ENCODE measurements at places on chromosomes 2 and 18.

DNA sequence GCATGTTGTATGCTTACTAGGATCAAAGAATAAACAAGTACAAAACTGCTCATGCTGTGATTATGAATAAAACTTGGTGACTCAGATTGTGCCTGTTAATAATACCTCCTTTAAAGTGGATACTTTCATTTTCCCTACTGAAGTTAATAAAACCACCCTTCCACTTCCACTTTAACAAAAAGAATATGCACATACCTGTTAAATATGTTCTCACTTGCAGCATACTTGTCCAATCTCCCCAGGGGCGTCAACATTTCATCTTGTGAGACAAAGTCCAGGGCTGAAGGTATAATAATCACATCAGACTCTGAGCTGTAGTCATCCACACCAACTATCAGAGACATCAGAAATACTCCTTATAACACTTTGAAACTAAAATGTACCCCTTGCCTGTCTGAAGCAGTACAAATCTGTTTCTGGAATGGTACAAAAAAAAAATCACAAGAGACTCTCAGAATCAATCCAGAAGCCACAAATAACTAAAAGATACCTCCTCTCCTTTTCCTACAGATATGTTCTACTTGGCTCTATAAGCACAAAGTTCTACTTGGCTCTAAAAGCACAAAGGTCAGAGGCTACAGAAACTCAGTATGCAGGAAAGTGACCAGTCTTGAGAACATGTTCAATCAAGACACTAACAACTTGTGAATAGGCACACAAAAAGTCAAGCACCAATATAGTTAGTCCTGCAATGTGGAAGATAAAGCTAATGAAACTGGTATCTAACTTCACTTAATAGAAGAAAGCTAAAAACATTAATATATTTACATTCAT lies 19.3 kb downstream of the PPP4R1 start:
- no peak for DNase-seq

DNA sequence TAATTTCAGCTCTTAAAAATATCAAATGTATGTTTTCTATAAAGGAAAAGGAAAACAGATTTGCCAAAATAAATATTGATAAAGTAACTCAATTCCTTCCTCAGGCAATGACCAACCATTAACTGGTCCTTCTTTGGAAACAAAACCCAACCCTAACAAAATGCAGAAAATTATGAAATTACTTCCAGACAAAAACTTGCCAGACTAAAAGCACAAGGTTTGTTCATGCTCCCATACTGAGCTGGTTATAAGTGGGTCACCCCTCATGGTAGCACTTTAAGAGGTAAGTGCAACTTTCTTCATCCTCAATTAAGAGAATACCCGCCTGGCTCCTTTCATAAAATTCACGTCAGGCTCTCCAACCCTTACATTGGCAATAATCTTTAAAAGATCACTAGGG lies 31.1 kb upstream of the TTC32 start:
- DNase-seq, result no peak

GRCh38 chr2:143261986-143262385 lies 132.8 kb downstream of the ARHGAP15 start:
- no peak for DNase-seq

DNA sequence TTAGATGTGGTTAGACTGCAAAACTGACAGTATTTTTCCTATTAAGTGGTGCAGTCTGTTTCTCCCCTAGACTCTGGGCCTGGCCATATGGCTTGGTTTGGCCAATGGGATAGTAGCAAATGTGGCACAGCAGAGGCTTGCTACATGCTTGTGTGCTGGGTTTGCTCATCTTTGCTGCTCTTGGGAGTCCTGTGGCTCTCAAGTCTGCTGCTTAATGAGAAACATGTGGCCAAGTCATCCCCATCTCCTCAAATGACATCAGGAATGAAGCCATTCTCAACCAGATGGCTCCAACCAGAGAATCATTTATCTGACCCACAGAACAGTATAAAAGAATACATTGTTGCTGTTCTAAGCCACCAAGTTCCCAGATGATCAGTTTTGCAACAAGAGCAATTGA lies 57.1 kb upstream of the PAX3 start:
- no peak for DNase-seq

- DNase-seq, result no peak
Measured at GRCh38 chr2:119430023-119430498, 1.6 kb upstream of the TMEM37 start.

GRCh38 chr2:12549641-12550040 lies 167.1 kb upstream of the TRIB2 start:
- no peak for DNase-seq

DNA sequence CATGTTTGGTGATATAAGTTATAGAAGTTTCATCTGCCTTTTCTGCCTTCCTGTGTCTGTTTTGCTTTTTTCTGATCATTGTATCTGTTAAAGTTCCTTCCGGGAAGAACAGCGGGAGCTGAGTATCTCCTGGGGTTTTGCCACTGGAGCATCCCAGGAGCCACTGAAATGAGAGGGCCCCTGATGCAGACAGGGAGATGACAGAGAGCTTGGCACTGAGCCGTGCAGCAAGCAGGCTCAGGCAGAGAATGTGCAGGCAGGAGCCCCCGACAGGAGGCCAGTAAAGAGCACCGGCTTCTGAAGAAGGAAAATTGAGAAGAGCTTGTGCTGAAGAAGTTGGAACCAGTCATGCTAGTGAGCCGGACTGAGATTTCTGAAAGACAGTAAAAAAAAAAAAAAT lies 137.8 kb downstream of the TDRD15 start:
- DNase-seq, result no peak

- DNase-seq, result peak; percentile 40
Measured at GRCh38 chr2:71685941-71686611, 232.7 kb downstream of the DYSF start.

- DNase-seq, result no peak
Measured at GRCh38 chr18:42583283-42583731, 532.2 kb downstream of the RIT2 start.

GRCh38 chr2:63737081-63737751 lies 104.5 kb upstream of the UGP2 start:
- no peak for DNase-seq

GRCh38 chr18:25042641-25043051 lies 309.3 kb downstream of the ZNF521 start:
- DNase-seq, result no peak

DNA sequence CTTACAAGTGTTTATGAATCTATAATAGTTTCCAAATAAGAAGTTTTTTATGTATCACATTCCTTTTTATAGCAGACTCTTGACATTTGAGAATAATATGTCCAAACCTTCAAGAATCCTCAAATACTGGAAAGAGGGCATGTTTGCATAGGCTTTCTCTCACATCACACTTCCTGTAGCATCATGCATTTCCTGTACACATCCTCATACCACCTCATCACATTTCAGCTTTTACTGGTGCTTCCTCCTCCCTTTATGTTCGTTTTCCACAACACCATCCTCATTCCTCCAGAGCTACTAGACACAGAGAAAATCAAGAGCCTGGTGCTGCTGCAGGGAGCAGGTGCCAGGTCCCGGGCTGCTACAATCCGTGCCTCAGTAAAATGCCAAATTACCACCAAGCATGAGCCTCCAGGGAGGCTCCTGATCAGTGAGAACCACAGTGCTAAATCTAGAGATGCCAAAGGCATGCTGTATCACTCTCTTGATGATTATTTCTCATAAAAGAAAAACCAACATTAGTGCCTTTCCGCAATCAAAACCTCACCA lies 137.7 kb upstream of the CYP1B1 start:
- no peak for DNase-seq

- DNase-seq, result peak; percentile 32
Measured at GRCh38 chr18:79962835-79963657, 1.4 kb upstream of the HSBP1L1 start.

GRCh38 chr18:62460851-62461300 lies 61.9 kb upstream of the ZCCHC2 start:
- no peak for DNase-seq

DNA sequence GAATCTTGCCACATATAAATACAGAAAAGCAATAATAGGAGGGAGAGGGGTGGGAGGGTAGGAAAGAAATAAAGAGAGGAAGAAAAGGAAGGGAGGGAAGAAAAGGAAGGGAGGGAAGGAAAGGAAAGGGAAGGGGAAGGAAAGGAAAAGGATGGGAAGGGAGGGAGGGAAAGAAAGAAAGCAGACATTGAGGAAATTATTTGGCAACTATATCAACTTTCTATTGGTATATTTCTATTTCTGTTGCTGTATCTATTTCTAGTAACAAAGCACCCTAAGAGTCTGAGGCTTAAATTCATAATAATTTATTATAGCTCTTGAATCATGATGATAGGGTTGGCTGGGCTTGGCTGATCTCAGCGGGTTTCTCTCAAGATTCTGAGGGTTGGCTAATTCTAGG lies 648.0 kb downstream of the CCDC85A start:
- no peak for DNase-seq

GRCh38 chr2:240252191-240252871 lies 111.9 kb upstream of the OTOS start:
- peak; percentile 61 for DNase-seq

DNA sequence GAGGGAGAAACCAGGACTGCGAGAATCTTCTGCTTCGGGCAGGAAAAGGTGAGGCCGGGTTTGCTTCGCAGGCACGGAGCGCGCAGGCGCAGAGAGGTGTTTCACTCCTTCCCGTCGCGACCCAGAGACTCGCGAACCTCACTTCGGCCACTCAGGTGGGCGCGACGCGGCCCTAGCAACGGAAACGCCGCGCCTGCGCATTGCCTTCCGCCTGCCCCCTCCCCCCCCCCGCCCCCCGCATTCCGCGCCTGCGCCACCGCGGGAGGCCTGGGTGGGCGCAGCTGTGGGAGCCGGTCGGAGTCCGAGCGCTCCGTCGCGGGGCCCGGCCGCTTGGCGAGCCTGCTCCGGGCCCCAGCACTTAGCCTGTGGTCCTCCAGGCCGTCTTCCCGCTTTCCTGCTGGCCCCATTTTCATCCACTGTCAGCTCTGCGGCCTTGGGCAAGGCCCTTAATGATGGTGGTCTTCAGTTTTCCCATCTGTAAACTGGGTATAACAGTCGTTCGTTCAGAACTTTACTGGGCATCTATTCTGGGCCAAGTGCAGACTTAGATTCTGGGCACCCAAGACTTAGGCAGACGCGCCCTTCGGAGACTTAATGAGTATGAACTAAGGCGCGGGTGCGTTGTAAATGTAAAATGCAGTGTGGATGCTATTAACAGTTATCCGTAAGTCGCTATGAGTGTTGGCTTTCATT lies 62.1 kb upstream of the ACKR3 start:
- peak; percentile 76 for DNase-seq

DNA sequence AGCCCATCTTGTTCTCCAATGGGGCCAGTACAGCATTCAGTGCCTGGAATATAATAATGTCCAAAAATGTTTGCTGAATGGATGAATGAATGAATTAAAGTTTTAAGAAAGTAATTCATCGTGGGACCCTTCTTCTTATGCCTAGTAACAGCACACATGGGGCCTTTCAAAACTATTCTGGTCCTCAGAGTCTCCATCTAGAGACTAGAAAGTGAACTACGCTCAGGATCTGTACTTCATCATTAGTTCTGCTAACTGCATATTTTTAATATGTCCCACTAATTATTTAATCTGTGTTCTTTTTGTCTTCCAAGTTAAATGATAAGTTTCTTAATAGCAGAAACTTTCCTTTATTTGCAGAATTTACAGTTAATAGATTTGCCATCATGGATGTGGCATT lies 172.5 kb downstream of the SMAD2 start:
- no peak for DNase-seq

GRCh38 chr2:150126839-150127238 lies 360.6 kb downstream of the RND3 start:
- no peak for DNase-seq

DNA sequence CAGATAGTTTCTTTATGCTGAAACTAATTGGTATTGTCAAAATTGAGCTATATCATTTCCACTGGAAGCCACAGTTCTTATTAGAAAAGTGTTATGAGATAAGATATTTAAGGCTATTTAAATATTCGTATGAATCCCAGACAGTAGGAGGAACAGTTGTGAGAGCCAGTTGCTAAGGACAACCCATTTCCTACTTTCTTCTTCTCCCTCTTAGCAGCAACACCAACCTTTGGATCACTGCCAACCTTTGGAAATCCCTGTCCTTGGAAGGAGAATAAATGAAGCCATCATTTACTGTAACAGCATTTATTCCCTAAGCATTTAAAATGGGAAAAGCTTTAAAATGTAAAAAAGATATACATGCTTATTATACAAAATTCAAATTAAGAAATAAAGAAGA lies 85.8 kb downstream of the PLCL1 start:
- no peak for DNase-seq

DNA sequence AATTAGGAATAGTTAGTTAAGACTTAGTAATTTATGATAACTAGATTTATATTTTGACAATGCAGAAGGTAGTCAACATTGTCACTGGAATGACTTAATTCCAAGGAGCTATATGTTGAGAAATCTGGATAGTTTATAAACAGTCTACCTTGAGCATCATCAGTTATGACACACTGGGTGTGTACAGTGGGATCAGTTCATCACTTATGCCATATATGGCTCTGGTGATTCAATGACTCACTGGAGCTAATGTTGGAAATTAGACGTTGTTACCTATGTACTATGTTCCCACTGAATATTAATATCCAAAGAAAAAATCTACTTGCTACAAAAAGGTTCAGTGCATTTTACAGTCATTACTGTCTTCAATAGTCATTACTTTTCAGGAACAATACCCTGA lies 34.0 kb upstream of the ITPRID2 start:
- no peak for DNase-seq

DNA sequence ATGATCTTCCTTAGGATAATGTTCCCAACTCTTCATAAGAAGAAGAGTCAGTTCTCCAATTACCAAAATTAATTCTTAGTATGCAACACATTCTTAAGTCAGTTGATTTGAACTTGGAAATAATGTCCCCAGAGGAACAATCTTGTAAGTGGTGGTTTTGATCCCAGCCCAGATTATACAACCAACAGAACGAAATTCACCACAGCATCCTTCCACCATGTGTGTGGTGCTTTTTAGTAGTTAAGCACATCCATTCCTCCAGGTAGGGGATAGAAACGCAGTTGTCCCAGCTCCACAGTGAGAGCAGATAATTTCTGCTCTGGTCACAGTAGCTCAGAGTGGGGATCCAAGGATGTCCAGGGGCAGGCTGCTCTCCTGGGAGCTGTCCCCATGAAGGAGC lies 161.7 kb upstream of the SLC39A10 start:
- DNase-seq, result no peak

- no peak for DNase-seq
Measured at GRCh38 chr2:134405611-134406081, 151.8 kb downstream of the MGAT5 start.

DNA sequence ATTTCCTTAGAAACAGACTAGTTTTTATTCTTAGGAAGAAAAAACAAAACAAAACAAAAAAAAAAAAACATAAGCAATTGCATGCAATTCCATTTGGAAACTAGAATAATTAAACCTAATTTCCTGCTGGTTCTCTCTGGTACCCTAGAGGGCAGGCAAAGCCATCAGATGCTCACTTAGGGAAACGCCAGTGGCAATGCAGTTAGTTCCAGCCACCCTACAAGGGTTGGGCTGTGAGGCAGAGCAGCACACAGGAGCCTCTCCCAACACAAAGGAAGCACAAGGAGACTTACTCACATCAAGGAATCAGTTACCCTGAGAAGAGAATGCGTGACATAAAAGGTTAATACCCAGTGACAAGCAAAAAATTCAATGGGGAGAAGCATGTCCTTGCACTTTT lies 28.8 kb downstream of the CCDC93 start:
- no peak for DNase-seq

GRCh38 chr2:173122936-173123335 lies 47.3 kb downstream of the MAP3K20 start:
- DNase-seq, result no peak
